Memory B cell (primary cell): ENCODE measurements at places on chromosomes 12 and 14.

GRCh38 chr12:93098077-93098476, 169.0 kb upstream of the EEA1 start:
- peak; percentile 75 for DNase-seq

GRCh38 chr12:58668871-58669270, 251.4 kb downstream of the LRIG3 start:
- no peak for DNase-seq

DNA sequence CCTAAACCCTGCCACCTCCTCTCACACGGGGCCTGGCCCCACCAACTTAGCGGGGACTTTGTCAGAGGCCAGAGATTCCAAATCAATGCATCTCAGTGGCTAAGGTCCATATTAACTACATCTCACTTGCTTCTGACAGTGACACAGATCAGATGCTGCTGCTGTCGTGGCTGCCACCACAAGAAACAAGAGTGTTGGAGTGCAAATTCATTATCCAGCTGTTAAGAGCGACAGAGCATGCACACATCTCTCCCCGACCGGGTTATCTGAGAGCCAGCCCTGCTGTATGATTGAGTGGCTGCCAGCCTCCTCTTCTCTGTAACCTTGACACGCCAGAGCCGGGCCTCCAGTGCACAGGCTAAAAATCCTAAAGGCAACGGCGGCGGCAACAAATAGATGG, 40.2 kb downstream of the SPRING1 start:
- DNase-seq = no peak

DNA sequence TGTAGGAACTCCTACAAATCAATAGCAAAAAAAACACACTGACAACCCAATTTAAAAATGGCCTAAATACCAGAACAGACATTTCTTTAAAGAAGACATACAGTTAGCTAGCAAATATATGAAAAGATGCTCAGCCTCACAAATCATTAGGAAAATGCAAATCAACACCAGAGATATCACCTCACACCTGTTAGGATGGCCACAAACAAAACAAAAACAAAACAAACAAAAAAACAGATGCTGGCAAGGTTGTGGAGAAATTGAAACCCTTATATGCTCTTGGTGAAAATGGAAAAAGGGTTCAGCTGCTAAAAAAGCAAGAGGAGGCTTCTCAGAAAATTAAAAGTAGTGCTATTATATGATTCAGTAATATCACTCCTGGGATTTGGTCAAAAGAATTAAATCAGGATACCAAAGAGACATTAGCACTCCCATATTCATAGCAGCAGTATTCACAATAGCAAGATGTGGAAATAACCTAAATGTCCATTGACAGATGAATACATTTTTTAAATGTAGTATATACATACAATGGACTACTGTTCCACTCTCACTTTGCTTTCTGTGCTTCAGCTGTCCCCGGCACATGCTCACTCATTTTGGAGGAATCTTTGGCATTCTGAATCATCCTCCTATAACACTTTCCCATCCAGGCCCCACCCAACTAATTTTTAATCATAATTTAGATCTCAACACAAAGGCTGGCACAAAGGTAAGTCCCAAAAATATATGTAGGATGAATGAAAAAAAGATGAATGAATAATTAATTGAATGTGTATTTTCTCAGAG, 99.1 kb downstream of the SYT1 start:
- no peak for DNase-seq

GRCh38 chr12:32519047-32519446, 119.7 kb downstream of the FGD4 start:
- DNase-seq = no peak
